Mammary epithelial cell (primary cell): ENCODE measurements at places on chromosomes 16 and 17. TPM values are rescaled to one million over a fixed set of nuclear protein-coding genes. Genes with fewer than 3 reads are reported as not detected.

Gene FOXJ1
- not detected for polyA plus RNA-seq

Gene CRYM
- 0.34 TPM for polyA plus RNA-seq

Gene CEMP1
- not detected for polyA plus RNA-seq

Gene AHSP
- not detected for polyA plus RNA-seq

Gene SAMD14
- 0.05 TPM for polyA plus RNA-seq

Gene ATP2A1
- 0.43 TPM for polyA plus RNA-seq
